T-helper 1 cell (primary cell): ENCODE measurements at places on chromosomes 3 and 15.

DNA sequence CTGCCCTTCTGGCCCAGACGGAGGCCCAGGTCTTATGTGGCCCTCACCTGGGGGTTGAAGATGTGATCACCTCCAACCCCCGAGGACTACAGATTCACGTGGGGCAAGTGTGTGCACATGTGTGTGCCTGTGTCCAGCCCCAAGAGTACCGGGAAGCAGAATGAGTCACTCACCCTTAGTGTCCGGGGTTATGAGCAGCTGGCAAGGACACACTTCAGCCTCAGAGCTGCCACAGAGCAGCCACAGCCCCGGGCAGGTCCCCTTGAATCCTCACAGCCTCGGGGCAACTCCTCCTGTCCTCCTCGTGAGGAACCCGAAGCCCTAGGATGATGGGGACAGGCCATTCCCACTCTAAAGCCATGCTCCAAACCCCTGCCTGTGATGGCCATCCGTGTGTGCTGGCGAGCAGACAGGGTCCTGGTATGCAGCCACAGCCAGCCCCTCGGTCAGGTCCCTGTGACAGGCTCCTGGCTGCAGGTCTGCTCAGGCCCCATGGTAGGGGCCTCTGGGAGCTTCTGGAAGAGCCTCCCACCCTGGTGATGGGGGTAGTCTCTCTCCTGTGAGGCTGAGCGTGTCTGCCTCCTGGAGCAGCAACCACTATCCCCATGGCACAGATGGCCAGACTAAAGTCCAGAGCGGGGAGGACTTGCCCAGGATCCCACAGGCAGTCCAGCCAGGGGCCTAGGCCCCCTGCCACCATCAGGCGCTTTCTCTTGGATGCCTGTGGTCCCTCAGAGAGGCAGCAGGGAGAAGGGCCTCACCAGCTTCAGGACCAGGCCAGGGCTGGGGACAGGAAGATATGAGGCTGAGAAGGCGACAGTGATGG is 852 bp downstream of the STAB1 start:
- no peak for DNase-seq

DNA sequence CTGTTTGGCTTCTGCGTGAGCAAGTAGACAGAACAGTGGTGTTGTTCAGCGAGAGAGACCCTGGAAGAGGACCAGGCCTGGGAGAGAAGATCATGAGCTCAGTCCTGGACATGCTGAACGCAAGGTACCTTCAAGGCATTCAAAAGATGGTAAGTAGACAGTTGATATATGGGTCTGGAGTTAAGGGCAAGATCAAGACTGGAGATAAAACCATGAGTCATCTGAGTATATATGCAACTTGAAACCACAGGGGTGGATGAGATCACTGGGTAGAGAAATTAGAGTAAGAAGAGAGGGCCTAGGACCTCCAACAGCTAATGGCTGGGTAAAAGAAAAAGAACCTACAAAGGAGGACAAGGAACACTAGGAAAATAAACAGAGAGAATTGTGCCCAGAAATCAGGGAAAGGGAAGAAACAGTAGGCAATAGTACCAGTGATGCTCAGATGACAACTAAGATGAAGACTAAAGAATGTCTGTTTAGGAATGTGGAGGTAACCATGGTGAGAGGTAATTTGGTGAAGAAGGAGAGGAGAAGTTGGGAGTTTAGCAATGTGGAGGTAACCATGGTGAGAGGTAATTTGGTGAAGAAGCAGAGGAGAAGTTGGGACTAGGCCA is 343.2 kb upstream of the ADAMTS9 start:
- no peak for DNase-seq

- no peak for DNase-seq
Observed at GRCh38 chr3:38270606-38271005, 5.0 kb downstream of the SLC22A13 start.

- DNase-seq: no peak
Observed at GRCh38 chr3:14902719-14903118, 44.7 kb upstream of the NR2C2 start.

- DNase-seq: no peak
Observed at GRCh38 chr3:118946449-118946848, 88.2 kb downstream of the IGSF11 start.

GRCh38 chr3:129428007-129428375 is 445 bp downstream of the EFCAB12 start:
- DNase-seq: no peak

- no peak for DNase-seq
Observed at GRCh38 chr15:88802991-88803240, 320 bp upstream of the ACAN start.

DNA sequence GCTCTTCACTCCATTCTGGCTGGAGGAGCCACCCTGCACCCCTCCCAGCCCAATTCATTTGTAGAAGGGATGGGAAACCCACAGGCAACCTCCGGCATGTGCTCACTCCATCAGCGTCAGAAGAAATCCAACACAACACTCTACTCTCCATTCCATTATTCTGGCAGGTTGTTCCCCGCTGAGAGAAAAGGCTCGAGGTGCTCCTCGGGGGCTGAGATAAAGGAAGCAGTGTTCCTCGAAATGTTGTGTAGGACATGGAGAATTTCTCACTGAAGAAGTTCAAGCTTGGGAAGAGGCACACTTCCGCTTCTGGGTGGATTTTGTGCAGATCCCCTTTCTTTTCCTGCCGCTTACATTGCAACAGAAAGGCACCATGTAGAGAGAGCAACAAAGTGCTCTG is 355.0 kb upstream of the CFAP20DC start:
- no peak for DNase-seq

DNA sequence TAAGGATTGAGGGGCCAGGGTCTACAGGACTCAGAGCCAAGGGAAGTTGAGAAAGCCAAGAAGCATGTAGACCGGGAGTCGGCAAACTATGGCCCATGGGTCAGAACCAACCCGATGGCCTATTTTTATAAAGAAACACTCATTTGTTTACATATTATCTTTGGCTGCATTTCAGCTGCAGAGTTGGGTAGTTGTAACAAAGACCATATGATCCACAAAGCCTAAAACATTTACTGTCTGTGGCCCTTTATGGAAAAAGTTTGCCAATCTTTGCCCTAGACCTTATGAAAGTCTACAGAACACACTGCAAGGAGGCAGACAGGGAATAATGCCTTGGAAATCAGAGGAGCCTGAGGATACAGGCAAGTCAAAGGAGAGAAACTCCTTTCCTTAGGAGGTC is 63.2 kb upstream of the MNS1 start:
- no peak for DNase-seq

DNA sequence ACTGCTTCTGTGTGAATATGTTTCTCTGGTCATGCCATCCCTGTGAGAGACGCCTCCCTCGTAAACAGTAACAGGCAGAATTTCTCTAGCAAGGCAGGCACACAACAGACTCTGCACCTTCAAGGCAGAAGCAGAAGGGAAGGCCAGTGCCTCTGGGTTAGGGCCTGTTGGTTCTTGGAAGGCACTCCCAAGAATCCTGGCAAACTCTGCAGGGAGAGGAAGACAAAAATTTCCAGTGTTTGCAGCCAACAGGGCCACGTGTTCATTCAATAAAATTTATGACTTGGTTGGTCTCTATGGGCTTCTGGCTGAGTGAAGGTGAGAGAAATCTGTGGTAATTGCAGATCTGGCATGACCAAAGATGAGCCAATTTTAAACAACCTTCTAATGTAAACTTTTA is 39.3 kb downstream of the NFKBIZ start:
- no peak for DNase-seq

GRCh38 chr15:25875566-25875965 is 12.4 kb upstream of the ATP10A start:
- DNase-seq: no peak

GRCh38 chr3:169931747-169932520 is 20.6 kb downstream of the SAMD7 start:
- no peak for DNase-seq

DNA sequence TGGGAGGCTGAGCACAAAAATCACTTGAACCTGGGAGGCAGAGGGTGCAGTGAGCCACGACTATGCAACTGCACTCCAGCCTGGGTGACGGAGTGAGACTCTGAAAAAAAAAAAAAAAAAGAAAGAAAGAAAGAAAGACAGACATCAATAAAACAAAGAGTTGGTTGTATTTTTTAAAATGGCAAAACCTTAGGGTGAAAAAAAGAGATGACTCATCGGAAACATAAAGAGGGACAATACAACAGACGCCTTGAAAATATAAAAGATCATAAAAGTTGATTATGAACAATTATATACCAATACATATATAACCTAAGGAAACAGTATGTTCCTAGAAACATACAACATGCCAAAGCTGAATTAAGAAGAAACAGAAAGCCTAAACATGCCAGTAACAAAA is 92.8 kb downstream of the SCAPER start:
- DNase-seq: no peak
